ENCODE measurements at places on chromosomes 7 and 10.

- peak; percentile 65 for DNase-seq
Observed at GRCh38 chr10:72088889-72089575, 681 bp upstream of the SPOCK2 start.

DNA sequence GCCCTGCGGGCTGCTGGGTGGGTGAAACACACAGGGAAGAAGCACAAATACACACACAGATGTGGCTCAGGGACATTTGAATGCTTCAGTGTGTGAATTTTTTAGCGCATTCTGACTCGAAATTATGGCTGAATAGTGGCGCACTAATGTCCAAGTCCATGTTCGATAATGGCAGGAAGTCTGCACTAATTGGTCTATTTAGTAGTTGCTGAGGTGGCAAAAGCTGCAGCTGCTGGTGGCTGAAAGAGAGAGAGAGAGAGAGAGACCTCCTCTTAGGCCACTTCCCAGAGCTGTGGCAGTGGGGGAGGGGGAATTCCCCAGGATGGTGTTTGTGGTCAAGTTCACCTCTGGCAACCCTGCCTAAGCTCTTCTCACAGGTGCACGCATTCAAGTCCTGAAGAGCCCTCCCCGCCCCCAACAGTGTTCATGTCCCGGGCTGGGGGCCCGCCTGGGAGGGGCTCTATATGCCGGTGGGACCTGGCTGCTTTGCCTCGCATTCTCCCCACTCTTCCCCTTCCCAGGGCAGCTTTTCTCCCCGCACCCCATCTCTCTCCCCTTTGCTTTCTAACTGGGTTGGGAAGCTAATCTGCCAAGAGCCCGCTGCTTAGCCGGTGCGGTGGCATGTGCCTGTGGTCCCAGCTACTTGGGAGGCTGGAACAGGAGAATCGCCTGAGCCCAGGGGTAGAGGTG lies 6.0 kb upstream of the MNX1 start:
- no peak for DNase-seq

GRCh38 chr7:98217623-98218582 lies 6.7 kb downstream of the BHLHA15 start:
- DNase-seq, result no peak

DNA sequence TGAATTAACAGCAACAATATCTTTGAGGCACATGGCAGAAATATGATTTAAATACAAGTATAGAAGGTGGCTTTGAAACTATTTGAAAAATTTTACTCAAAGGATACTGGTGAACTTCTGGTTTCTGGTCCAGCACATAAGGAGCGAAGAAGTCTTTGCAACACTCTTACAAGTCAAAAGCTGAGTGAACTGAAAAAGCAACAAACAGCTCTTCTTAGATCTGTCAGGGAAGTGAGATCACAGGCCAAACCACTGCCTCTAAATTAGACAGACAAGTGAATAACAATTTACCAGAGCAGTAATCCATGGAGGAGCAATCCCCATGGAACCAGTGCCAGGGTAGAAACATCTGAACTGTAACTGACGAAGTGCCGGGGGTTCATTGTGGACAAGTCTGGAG lies 9.6 kb upstream of the VWC2 start:
- no peak for DNase-seq

DNA sequence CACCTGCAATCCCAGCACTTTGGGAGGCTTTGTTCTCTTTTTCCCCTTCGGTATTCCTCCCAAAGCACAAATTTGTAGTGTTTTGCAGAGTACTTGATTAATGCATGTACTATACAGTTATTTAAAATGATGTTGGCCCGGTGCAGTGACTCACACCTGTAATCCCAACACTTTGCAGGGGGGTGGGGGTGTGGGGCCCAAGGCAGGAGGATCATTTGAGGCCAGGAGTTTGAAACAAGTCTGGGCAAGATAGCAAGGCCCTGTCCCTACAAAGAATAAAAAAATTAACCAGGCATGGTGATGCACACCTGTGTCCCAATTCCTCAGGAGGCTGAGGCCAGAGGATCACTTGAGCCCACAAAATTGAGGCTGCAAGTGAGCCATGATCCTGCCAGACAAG lies 26.8 kb upstream of the FOXK1 start:
- DNase-seq, result no peak

- DNase-seq, result no peak
Observed at GRCh38 chr10:90834326-90834725, 23.5 kb downstream of the HTR7 start.

DNA sequence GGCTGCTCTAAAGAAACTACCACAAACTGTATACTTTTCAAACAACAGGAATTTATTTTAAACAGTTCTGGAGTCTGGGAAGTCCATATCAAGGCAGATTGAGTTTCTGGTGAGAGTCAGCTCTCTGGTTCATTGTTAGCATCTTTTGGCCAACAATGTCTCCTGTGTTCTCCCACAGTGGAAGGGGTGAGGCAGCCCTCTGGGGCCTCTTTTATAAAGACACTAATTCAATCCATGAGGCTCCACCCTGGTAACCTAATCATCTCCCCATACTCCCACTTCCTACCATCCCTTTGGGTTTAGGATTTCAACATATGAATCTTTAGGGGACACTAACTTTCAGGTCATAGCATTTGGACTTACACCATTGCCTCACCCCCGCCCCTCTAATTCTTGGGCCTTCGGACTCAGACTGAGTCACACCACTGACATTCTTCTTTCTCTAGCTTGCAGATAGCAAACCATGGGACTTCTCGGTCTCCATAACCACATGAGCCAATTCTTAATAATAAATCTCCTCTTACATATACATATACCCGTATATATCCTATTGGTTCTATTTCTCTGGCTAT lies 64.3 kb upstream of the ANTXRL start:
- no peak for DNase-seq

- no peak for DNase-seq
Observed at GRCh38 chr7:28410628-28411531, 1.4 kb upstream of the CREB5 start.

GRCh38 chr10:124035928-124036558 lies 57.4 kb downstream of the CHST15 start:
- peak; percentile 44 for DNase-seq

- DNase-seq, result no peak
Observed at GRCh38 chr10:58775960-58776567, 263.4 kb downstream of the BICC1 start.

DNA sequence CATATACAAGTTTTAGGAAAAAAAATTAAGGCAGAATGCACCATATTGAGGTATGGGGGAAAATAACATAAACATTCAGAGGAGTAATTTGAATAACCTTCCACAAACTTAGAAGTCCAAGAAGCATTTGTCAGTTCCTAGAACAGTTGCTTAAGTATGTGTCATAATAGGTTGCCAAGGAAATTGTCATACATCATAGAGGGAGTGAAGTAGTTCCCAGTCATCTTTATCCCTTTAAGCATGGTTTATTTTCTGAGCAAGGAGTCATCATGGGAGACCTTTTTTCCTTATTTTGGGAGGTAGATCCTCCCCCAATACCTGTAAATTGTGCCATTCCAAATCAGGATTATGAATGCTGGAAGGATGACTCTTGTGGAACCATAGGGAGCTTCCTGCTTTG lies at the start of gene SSMEM1:
SSMEM1 (plus strand) TSS at position 219 of the 400 bp plus-strand sequence; CDS start at position 270, 51 bp downstream.
- no peak for DNase-seq

GRCh38 chr7:30405179-30405578 lies 73.4 kb downstream of the NOD1 start:
- DNase-seq, result no peak

GRCh38 chr10:74955796-74956195 lies 129.4 kb downstream of the KAT6B start:
- DNase-seq, result no peak

DNA sequence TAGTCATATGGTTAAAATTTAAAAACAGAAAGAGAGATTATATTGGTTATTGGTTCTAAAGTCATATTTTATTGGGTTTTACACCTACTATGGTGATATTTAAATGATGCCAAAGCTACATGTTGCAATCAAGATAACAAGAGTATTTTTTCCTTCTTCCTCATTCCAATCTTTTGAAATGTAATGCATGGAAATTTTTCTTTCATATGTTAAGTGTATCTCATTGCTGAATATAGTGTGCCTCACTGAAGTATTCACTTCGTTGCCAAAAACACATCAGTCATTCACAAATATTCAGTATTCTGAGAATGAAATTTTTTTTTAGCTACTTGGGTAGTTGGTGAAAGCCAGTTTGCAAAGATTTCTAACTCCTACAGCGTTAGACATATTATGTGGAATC lies 19.5 kb downstream of the HDAC9 start:
- DNase-seq, result no peak

- no peak for DNase-seq
Observed at GRCh38 chr10:1368842-1369171, 312.6 kb downstream of the WDR37 start.

GRCh38 chr7:46939558-46939957 lies 642.4 kb downstream of the TNS3 start:
- DNase-seq, result no peak

GRCh38 chr7:79452032-79452494 lies 1.4 kb downstream of the MAGI2 start:
- DNase-seq, result peak; percentile 30
